Epithelial cell of proximal tubule (primary cell): ENCODE measurements at places on chromosomes 6 and 20.

DNA sequence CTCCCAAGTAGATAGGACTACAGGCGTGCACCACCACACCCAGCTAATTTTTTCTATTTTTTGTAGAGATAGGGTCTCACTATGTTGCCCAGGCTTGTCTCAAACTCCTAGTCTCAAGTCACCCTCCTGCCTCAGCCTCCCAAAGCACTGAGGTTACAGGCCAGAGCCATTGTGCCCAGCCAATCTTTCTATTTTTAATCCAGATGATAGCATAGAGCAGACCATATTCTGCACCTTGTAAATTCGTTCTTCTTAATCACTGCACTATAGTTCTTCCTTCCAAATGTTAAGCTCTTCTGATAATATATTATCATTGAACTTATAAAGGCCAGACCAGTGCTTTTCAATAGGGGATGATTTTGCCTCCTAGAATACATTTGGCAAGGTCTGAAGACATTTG, 24.0 kb upstream of the CNKSR3 start:
- DNase-seq = no peak

GRCh38 chr6:3277251-3277650, 18.5 kb downstream of the PSMG4 start:
- no peak for DNase-seq

- no peak for DNase-seq
Observed at GRCh38 chr6:108635505-108636226, 74.9 kb downstream of the FOXO3 start.

DNA sequence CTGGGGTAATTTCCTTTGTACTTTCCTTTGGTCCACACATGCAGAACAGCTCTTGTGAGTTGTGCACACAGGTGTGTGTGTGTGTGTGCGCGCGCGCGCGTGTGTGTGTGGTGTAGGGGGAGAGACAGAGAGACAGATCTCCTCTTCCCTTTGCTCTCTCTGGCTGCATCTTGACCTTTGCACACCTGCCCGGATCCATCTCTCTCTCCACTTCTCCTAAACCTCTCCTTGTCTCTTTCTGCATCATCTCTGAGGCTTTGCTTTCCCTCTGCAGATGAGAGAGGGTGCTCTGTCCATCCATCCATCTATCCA, 67.0 kb downstream of the SRC start:
- no peak for DNase-seq

- DNase-seq = no peak
Observed at GRCh38 chr6:337805-338368, 45.6 kb downstream of the DUSP22 start.

DNA sequence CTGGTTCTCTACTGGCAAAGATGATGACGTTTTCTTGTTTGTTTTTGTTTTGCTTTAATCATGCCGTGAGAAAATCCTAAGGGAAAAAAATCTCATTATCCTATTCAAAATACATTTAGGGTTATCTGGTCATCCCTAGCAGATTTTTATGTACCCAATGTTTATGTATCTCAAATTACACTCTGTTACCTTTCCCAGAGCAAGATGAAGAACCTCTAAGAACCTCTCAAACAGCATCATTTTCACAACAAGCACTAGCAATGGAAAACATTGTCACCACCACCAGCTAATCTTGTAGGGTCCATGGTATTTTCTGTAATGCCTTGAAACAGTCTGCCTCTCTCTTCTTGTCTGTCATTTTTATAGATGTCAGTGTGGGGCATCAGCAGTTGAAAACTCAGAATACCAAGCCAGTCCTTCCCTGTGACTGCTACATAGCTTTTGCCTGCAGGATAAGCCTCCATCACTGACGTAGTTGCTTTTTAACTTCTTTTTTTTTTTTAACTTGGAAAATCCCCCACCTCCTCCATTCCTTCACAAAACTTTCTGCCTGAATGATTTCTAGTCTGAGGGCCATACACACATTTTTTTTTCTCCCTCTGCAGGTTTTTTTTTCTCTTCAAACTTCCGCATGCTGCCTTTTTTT, 2.4 kb upstream of the SNAP25 start:
- peak; percentile 47 for DNase-seq

- DNase-seq = peak; percentile 88
Observed at GRCh38 chr6:27890445-27891319, 21.5 kb downstream of the OR2B2 start.

DNA sequence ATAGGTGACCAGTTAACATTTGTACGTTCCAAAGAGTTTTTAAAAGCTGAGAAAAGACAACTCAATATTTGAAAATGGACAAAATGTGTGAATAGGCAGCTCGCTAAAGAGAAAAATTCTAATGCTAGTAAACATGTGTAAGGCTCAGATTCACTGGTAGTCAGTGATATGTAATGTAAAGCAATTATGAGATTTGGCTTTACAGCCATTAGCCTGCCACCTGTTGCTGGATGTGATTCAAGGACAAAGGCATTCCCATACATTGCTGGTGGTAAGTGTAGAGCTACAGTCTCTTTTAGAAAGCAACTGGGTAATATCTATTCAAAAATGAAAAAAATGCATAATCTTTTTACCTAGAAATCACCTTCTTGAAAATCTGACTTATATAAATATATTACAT, 114.3 kb downstream of the COL19A1 start:
- DNase-seq = no peak

GRCh38 chr6:2853769-2854395, 12.2 kb upstream of the SERPINB1 start:
- DNase-seq = no peak

DNA sequence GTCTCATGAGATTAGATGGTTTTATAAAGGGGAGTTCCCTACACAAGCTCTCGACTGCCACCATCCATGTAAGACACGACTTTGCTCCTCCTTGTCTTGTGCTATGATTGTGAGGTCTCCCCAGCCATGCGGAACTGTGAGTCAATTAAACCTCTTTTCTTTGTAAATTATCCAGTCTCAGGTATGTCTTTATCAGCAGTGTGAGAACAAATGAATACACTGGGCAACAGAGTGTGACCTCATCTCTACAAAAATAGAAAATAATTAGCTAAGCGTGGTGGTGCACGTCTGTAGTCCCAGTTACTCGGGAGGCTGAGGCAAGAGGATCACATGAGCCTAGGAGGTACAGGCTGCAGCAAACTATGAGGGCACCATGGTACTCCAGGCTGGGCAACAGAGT, 51.3 kb downstream of the MDN1 start:
- no peak for DNase-seq

DNA sequence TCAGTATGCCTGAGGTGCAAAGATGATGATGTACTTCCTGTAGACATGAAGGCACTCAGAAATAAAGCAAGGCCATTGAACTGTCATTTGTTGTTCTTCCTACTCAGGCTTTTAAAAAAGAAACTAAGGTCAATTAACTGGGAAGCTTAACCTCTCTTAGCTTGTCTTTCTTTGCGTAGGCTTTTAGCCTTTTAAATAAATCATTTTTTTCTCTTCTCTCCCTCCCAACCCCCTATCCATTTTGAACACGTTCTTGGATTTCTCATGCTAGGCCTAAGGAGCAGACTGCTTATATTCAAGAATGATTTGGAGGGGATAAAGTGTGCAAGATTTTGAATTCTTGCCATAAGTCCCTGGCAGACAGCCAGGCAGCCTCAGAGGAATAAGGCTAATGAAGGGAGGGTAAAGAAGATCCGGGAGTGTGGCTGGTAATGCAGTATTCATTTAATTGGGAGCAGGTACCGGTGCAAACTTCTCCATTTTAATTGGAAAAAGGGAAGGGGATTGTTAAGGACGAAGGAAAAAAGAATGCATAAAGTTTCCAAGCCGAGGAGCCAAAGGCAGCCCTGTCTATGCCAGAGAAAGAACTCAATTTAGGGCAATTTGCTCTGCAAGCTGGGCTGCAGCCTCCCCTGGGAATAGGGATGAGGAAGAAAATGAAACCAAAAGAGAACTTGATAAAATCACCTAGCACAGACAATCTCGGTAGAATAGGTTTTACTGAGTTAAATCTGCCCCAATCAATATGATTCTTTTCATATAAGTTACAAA, 343.8 kb upstream of the MMS22L start:
- no peak for DNase-seq

GRCh38 chr6:125910527-125910926, 46.0 kb upstream of the HINT3 start:
- no peak for DNase-seq

GRCh38 chr6:110552901-110553641, 76.7 kb upstream of the SLC22A16 start:
- DNase-seq = no peak

GRCh38 chr6:42210551-42210950, 7.1 kb downstream of the MRPS10 start:
- DNase-seq = no peak

- DNase-seq = no peak
Observed at GRCh38 chr20:23106271-23106851, 20.2 kb upstream of the CD93 start.

DNA sequence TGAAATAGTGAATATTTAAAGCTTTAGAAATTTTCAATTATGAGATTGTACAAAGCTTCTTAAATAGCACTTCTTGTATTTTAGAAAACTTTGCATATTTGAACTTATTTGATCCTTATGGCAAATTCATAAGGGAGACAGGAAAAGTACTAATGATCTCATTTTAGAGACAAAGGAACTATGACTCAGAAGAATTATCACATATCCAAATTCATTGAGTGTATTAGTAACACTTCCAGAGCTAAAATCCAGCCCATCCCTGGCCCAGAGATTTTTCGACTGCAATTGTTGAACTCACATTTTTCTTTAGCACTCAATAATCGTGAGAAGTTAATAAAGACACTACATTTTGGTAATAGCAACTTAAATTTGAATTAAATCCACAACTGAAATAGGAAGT, 704.3 kb downstream of the EPM2A start:
- no peak for DNase-seq

DNA sequence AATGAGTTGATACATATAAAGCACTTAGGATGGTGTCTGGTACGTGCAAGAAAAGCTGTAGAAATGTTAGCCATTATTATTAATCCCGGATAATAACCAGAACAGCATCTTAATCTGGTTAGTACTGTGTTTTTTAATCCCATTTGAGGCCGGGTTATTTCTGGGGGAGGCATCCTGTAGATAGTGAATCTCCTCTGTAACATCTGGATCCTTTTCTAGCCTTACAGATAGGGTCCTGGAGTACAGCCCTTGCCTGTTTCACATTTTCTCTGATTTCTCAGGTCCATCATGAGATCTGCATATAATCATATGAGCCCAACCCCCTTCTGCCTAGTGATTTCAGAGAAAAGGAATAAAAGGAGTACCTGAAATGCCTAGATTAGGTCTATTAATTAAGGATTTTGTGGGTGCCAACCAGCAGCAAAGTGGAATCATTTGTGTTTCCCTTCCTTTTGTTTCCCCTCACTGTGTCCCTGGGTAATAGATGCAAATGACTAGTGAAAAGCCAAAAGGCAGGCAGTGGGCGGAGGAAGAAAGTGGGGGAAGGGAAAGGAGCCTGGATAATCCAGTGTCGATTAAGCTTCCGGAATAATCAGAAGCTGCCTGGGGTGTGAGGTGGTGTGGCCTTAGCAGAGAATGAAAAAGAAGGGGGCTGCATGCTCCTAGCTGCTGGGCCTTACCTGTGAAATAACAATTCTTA, 88.9 kb downstream of the SOBP start:
- no peak for DNase-seq

- no peak for DNase-seq
Observed at GRCh38 chr6:7684843-7685242, 41.1 kb upstream of the BMP6 start.

DNA sequence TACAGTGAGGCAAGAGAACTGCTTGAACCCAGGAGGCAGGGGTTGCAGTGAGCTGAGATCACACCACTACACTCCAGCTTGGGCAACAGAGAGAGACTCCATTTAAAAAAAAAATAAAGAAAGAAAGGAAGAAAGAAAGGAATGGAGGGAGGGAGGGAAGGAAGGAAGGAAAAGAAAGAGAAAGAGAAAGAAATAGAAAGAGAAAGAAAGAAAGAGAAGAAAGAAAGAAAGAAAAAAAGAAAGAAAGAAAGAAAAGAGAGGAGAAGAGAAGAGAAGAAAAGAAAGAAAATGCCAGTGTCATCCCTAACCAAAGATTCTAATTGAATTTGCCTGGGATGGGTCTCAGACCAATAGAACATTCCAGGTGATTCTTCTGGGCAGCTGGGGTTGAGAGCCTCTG, 4.2 kb downstream of the TGM3 start:
- no peak for DNase-seq

DNA sequence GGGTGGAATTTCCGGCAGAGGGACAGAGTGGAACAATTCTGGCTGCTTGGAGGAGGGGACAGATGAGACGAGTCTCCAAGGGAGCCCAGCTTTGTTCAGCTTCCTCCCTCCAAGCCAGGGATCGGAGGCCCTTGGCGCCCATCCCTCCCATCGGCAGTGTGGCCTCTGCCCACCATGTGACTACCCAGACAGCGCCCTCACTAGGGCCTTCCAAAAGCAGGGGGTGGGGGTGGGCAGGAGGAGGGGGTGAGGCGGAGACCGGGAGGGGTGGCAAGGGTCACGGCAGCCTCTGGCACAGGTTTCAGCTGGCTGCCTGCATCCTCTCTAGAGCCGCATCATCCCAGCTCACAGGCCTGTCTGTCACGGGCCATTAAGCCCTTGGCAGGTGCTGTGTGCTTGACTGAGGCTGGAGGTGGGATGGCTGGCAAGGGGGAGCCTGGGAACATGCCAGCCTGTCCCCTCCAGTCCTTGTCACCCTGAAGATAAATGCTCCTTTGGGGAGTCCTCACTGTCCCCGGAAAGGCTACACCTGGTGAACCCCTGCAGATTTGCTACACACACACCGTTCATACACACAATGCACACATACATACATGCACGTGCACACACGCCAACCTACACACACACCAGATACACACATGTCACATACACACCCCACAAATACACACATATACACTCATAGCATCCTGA, 6.2 kb upstream of the FGD2 start:
- no peak for DNase-seq

DNA sequence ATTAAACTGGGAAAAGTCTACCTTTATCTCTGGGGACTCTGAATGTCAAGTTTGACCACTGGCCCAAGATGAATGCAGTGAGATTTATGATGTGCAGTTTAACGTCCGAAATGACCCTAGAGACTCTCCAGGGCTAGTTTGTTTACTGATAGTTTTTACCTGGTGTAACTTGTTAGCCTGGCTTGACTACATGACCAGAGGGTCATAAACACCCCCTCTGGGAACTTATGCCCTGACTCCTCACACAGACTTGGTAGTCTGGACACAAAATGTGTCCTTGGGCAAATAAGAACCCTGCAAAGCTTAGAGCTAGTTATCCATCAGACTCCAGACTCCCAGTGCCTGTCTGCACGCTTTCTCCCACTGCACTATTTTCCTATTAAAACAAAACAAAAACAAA, 606.5 kb downstream of the HACE1 start:
- DNase-seq = no peak
